Omental fat pad (tissue), 4 donors: ENCODE measurements at places on chromosomes 3 and 15.

GRCh38 chr3:58025837-58026569 is 17.8 kb downstream of the FLNB start:
- no peak for DNase-seq

DNA sequence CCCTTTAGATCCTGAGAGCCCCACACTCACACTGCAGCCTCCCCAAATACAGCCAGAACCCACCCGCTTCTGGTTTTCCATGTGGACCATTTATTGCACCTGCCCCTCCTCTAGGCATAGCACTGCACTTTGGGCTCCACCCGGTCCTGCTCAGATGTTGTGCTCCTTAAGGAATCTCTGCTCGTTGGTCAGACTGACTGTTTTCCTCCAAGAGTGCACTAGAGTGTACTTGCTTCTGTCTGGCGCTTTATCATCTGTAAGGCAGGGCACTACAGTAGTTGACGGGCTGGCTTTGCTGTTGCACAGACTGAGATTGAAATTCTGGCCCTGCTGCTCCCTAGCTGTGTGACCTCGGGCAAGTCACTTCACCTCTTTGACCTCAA is 124.1 kb downstream of the CACNA1D start:
- no peak for DNase-seq

GRCh38 chr3:58167431-58168351 is 43.1 kb downstream of the DNASE1L3 start:
- DNase-seq = no peak

DNA sequence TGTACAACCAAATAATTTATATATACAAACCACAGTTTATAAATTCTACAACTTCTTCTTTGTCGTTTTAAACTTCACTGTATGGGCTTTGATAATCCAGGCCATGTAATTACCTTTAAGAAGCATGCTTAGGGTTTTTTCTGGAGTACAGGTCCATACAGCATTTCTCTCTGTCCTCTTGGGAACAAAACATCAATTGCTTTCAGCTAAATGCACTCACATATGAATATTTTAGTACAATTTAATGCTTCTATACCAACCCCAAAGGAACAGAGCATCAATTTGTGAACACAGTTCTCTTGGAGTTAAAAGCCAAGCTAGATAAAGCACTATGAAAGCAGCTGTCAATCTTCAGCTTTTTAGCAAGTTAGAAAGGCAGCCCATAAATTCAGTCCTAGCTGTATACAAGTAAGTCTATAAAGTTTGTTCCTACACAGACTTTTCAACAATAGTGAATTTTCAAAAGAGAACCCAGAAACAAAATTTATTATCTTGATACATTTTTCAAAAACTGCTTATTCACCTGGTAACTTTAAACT is 66.1 kb downstream of the ETFA start:
- no peak for DNase-seq

DNA sequence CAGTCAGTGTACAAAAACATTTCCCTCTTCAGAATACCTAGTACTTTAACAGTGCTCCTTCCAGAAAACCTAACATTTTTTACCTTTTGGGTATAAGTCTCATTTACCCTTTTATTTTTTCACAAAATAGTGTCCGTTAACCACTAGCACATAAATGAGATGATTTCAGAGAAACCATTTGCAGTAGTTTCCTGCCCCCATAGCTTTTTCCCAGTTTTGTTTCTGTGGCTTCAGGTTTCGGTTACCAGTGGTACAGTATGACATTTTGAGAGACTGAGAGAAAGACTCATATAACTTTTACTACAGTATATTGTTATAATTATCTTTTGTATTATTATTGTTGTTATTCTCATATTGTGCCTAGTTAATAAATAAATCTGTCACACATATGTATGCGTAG is 6.2 kb upstream of the RBMS3 start:
- DNase-seq = no peak
